RKO (cell line): ENCODE measurements at places on chromosomes 4 and X.
A peak's percentile ranks its signal among the peaks of the same experiment; 100 is the strongest.

GRCh38 chrX:150150780-150151125, 212.4 kb upstream of the MAMLD1 start:
- no peak for DNase-seq

GRCh38 chr4:38562751-38563198, 101.2 kb upstream of the KLF3 start:
- DNase-seq: no peak

GRCh38 chr4:139986689-139987501, 167.1 kb downstream of the MAML3 start:
- DNase-seq: no peak

DNA sequence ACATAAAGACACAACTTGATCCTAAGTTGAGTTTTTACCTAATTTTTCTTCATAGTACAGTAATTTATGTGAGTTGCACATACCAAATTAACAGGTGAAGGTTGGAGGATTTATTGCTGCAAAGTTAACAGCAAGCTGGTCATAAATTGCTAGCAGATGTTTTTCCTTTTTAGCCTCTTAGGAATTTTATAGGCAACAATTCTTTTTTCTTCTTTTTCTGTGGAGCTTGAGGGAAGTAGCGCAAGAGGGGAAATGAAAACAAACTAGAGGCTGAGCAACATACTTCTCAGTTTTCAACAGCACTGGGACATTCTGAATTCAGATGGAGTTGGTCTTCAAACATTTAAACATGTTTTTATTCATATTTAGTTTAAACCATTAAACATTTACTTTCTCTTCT, 63.7 kb upstream of the TLR2 start:
- no peak for DNase-seq

- DNase-seq: no peak
Measured at GRCh38 chr4:91422011-91422410, 881.8 kb upstream of the GRID2 start.

DNA sequence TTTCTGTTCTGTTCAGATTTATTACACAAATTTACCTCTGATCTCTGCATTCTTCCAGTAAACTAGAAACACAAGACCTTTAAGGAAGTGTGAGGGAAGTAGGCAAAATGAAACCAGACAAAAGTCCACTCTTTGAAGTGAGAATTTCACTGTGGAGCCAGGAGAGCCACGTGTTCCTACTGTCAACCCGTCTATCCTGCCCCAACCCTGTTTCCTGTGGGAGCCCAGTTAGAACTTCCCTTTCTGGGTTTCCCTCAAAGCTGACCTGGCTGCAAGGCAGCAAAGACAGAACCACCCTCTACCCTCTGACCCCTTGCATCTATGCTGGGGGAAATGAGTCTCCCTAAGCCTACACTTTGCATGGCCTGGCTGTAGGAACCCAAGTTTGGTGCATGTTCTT, 40.0 kb downstream of the TMEM144 start:
- DNase-seq: no peak

- peak; percentile 30 for DNase-seq
Measured at GRCh38 chr4:85953651-85954018, 406.2 kb downstream of the MAPK10 start.

DNA sequence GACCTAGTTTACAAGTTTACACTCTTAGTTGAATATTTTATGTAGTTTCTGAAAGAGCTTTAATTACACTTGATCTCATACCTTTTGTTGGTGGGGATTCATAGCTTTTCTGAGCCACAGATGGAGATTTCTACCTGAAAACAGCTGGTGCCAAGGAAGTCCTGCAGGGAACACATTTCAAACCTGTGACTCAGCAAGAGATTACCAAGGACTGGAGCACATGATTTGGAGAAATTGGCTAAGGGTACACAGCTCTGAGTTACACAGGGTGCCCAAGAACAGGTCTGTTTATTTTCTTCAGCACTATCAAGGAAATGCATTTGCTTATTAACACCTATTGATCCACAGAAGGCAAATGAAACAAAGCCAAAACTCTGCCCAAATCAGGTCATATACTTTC, 691.5 kb downstream of the KCTD8 start:
- no peak for DNase-seq

DNA sequence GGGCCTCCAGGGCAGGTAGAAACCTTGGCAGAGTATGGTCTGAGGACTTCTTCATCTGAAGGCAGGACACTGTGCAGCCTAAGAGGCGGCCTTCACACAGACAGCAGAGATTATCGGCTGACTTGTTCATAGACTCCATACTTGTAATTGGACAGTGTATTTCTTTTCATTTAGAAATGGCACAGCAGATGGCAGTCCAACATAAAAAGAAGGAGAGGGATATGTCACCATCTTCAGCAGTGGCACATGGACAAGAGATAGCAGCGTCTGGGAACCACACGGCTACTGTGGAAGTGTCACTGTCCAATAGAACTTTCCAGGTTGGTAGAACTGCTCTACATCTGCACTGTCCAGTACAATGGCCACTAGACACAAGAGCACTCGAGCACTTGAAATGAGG, 21.7 kb upstream of the GEMIN8 start:
- peak; percentile 20 for DNase-seq

GRCh38 chrX:55813150-55813549, 95.6 kb downstream of the RRAGB start:
- DNase-seq: no peak

DNA sequence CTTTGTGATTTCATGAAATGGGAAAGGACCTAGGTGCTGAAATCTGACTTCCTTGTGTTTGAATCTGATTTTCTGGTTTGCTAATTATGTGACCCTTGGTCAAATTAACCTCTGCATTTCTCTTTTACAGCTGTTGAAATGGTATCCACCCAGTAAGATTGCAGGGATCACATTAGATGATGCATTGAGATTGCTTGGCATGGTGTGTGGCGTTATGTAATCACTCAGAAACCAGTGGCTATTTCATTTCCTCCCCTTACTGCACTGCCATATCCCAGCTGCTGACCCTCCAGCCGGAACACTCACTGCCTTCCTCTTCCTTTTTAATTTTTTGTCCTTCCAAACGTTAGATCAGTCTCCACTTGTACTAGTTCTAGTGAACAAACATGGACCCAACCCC, 79.0 kb downstream of the KLHL8 start:
- DNase-seq: no peak

DNA sequence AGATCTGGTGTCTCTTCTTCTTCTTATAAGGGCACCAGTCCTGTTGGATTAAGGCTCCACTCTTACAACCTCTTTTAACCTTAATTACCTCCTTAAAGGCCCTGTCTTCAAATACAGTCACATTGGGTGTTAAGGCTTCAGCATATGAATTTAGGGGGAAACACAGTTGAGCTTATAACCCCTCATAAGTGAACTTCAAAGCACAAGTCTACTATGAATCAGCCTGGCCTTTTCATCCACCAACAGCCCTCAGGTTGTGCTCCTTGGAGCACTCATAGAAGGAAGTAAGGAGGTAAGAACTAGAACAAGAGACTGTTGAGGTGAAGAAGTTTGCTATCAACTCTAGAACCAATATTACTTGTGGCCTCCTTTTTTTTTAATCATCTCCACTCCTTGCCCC, 18.8 kb upstream of the TBC1D9 start:
- no peak for DNase-seq

DNA sequence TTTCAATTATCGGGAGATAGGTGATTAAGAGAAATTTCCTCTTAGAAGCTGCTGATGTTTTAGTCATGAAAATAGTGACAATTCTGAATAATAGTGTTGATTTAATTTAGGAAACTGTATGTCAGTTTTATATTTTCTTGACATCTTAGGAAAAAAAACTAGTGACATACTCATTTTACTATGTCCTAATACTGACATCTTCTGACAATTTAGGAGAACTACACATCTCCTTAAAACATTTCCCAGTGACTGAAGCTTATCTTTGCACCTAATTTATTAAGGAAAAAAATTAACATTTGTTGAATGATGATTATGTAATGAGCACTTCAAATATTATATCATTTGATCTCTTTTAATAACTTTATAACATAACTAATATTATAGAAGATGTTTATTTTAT, 42.0 kb upstream of the RBMXL3 start:
- peak; percentile 61 for DNase-seq

DNA sequence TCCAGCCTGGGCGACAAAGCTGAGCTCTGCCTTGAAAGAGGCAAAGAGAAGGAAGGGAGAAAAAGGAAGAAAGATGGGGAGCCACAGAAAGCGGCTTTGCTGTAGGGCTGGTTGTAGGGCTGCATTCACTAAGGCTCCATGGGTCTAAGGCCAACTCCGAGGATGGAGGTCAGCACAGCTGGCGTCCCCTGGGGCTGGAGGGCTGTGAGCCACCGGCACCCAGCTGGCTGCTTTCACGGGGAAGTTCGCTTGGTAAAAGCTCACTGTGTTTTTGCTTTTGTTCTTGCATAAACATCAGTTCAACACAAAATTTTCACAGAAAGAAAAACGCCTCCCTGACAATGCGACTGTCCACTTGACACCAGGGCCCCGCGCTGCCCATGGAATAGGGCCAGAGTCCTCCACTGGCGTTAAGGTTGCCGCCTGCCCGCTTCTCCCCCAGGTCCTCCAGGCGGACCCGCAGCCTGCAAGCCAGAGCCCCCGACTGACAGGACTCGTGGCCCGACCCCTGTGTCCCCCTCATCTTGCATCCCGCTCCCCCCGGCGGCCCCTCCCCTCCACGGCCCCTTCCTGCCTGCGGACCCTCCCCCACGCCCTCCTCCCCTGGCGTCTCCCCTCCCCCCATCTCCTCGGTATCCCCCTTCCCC, 1.1 kb downstream of the RNF212 start:
- no peak for DNase-seq

- no peak for DNase-seq
Measured at GRCh38 chr4:185217408-185217975, 8.1 kb downstream of the SNX25 start.

GRCh38 chrX:150202641-150203247, 160.4 kb upstream of the MAMLD1 start:
- DNase-seq: no peak

DNA sequence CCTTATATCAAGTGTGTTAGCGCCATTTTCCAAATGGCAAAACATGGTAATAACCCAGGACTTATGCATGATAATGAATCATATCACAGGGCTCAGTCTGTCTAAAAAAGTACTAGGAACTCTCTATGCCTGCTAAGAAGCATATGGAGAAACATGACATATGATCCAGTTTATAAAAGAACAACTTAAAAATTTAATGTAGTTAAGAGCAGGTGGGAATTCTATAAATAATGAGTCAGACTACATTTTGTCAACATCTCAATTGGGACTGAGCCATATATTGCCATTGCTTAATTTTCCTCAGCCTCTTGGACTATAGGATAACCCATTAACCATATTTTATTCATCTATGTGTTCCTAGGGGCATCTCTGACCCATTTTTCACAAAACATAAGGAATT, 360.4 kb upstream of the AGA start:
- DNase-seq: no peak

- DNase-seq: no peak
Measured at GRCh38 chrX:25020905-25021449, 5.2 kb upstream of the ARX start.

DNA sequence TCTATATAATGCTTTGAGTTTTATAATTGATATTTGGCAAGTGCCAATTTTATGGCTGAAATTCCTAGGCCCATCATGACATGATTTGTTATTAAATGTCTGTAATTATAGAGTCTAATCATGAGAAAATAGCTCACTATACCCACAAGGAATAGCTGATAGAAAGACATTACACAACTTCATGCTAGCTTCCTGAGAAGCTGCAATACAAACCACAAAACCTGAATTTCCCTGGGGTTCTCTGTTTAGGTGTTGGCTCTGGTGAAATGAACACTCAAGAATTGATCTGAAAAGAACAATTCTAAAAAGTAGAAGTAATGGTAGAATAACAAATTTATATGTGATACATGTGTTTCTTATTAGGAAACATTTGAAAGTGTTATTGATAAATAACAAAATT, 169.6 kb downstream of the GASK1B start:
- no peak for DNase-seq

DNA sequence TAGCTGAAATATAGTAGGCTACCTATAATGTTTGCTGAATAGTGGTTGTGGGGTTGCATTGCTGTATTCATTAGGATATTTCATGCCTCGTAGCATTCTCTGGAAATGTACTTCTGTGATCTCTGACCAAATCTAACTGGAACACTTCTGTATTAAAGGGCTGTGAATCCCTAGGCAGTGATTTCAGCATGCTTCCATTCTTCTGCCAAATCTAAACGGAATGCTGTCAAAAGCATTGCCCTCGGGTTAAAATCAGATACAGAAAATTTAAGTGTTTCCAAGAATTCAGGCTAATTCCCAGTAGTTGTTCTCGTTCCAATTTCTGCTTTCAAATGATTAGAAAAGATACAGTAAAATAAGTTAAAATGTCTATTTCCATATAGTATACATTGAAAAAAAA, 1847.5 kb upstream of the IGFBP7 start:
- DNase-seq: no peak

DNA sequence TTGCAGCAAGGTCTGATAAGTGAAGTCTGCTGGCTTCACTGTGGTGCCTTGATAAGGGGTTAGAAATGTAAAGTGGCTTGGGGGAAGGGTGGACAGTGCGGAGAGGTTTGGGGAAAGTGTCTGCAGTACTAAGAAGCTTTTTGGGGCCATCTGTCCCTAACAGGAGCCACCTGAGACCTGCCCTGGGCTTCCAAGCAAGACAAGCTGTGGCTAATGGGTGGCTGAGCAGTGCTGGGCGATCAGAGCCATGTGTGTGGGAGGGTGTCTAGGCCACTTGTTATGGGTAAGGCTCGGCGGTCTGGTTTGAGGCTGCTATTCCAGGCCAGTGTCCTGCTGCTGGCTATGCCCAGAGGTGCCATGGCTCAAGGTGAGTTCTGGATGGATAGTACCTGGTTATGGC, 185.4 kb upstream of the MTMR8 start:
- DNase-seq: no peak

GRCh38 chr4:98193459-98194105, 50.3 kb upstream of the STPG2 start:
- DNase-seq: no peak

GRCh38 chr4:15002659-15003400, 549 bp downstream of the CPEB2 start:
- peak; percentile 64 for DNase-seq

DNA sequence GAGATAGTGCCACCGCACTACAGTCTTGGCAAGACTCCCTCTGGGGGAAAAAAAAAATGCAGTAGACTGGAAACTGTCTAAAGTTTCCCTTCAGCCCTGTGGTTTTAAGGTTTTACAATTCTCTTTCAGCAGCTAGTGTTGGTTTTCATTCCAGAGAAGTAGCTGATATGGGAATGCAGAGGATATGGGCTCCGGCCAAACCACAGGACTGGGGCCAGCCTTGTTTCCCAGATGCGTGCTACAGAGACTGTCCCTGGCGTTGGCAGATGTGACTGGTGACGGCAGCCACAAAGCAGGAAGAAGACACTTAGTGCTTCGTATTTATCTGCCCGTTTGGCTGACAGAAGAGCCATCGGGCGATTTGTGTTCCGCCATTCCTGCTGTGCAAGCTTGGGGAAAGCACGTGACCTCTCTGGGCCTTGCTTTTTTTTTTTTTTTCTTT, 43.2 kb downstream of the ZBTB49 start:
- DNase-seq: no peak

GRCh38 chrX:150648296-150648940, 44.8 kb upstream of the MTMR1 start:
- no peak for DNase-seq
